ENCODE measurements at places on chromosomes 6 and 20.

DNA sequence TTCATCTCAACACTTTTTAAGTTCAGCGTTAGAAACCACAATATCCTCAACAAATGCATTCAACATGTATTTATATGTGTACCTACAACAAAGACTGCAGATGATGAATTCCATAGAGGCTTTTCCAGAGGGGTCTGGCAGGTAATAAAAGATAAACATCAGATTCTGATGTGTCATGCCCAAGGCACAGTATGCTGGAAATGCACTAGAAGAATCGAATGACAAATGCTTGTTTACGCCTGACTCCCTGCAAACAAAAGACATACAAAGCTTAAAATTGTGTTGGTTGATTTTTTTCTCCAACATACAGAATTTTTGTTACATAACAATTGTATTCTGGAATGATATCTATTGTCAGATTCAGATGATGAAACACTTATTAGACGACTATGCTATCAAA lies at the start of gene LGSN:
Gene LGSN, minus strand, starts transcription at position 45 of the 400 bp plus-strand sequence. Its CDS starts 40 bp downstream, at position 5.
- DNase-seq = no peak

DNA sequence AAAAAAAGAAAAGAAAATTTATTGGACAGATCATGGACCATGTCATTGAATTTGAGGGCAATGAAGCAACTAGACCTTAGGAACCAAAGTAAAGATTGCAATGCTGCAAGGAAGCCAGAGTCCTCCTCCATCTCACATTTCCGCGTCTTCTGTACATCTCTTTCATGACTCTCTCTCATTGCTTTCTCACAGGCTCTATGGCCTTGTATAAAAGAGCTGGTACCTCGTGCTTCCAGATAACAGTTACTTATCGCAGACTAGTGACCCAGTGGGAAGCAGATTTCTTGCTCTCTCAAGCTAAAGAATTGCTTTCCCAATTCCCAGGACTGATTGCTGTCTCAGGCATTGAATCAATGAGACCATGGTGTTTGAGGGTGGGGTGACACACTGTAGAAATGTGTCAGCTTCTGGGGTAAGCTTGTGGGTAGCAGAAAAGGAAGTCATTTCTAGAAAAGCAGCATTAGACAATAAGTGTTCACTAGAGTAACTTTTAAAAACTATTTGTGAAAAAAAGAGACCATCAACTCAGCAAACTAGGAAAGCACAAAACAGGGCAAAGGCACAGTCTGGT lies 635.3 kb downstream of the UTRN start:
- no peak for DNase-seq

DNA sequence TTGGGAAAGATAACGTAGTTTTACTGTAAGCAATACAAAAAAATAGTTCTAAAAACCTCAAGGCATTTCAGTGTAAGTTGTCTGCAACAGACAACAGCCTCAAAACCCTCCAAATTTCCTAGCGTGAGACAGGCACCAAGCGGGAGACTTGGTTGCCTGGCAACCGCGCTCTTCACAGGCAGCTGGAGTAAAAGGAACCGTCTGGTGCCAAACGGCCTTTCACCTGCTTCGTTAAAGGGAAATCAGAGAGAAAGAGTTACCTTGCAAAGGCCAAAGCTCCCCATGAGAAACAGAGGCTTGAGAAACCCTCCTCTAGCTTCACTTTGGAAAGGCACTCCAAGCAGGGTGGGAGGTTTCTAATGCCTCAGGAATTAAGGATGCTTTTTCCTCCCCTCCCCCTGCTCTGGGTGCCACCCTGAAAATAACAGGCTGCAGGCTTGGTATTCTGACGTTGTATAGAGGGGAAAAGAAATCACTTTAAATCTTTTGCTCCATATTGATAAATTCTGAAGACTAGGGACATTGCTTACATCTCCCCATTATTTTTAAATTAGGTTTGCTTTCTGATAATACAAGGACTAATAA lies 129.7 kb upstream of the UFL1 start:
- DNase-seq = peak; percentile 40

GRCh38 chr6:6978731-6979130 lies 129.0 kb upstream of the RREB1 start:
- no peak for DNase-seq

- DNase-seq = no peak
Observed at GRCh38 chr6:97292671-97293070, 9.7 kb upstream of the MMS22L start.

DNA sequence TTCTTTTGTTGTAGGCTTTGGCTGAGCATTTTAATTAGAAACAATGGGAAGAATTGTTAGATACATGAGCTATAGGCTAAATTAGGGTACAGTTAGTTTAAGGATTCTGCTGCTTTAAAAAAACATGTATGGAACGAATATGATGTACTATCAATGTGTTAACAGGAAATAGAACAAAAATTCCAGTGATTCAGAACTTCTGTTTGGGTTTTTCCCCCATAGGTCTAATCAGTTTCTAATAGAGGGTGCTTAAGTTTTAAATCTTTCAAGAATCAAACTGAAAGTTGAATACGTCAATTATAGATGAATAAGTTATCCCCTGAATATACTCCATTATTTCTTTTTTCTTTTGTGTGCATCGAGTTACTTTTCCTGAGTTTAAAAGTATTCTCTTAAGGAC lies 1.9 kb downstream of the TAB2 start:
- peak; percentile 16 for DNase-seq

DNA sequence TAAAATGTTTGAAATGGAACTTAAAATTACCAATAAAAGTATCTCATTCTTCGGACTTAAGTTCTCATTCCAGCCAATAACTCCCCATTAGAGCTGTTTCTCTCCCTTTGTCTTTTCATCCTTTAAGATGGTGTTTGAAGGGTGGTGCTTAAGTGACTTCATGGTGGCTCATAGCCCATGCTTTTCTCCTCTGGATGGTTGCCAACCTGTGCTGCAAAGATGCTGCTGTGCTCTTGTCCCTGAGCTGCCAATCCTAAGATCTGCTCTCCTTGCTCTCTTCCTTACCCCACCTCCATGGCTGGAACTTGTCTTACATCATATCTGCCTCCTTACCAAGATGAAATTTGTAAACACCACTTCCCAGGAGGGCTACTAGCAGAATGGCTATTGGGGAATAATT lies 31.6 kb upstream of the PNRC1 start:
- DNase-seq = no peak

DNA sequence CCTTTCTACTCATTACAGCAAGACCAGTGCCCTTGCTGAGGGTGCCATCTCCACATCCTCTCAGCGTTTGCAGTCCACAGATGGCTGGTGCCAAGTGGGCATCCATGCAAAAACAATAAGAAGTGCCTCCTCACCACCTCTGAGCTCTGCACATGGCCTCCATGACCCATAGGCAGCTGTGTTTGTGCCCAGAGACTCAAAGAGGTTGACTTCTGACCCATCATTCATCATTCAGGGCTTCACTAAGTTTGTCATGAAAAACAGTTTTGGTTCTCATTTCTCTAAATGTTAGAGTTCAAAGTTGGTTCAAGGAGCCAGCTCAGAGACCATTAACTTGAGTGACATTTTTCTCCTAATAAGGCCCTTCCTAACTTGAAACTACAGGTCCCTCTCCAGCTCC lies 512.6 kb upstream of the MAP3K7 start:
- DNase-seq = no peak

DNA sequence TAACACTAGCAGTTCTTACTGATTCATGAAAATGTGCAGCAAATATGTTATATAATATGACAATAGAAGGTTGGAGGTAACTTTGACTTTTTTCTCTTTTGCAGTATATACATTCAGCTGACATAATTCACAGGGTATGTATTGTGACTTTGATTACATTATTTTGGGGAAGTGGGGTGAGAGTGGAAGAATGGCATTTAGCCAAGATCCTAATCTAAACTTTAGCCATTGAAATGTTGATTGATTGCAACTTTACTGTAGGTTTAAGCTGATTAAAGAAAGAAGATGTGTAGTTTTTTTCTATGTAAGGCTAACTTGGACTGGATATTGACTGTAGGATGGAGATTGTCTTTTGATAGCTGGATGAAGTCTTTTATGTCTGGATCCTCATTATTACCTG lies 46.0 kb downstream of the MAPK14 start:
- no peak for DNase-seq

GRCh38 chr6:166341977-166342348 lies 382 bp downstream of the SFT2D1 start:
- DNase-seq = no peak

DNA sequence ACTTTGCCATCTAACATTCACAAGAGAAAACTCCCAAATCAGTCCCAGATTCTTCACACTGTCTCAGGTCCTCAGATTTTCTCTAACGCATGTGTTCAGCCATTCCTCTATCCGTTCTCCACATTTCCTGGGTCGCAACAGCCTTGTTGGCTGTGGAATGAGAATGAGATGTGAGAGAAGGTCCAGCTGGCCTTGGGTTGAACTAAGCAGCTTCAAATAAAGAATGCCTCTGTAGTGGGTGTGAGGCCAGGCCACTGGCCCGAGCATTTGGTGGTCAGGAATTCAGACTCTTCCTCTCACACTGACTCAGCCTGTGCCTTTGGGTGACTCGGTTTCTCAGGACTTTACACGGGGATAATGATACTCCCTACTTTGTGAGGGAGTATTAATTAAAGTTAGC lies 73.8 kb upstream of the CCN6 start:
- DNase-seq = no peak

DNA sequence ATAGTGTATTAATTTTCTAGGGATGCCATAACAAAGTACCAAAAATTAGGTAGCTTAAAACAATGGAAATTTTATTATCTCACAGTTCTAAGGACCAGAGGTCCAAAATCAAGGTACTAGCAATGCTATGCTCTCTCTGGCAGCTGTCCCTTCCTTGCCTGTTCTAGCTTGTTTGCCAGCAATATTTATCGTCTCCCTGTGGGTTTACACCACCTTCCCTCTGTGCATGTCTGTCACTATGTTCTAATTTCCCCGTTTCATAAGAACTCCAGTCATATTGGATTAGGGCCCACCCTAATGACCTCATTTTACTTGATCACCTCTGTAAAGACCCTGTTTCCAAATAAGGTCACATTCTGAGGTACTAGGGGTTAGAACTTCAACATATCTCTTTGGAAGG lies 217.2 kb downstream of the IBTK start:
- no peak for DNase-seq

DNA sequence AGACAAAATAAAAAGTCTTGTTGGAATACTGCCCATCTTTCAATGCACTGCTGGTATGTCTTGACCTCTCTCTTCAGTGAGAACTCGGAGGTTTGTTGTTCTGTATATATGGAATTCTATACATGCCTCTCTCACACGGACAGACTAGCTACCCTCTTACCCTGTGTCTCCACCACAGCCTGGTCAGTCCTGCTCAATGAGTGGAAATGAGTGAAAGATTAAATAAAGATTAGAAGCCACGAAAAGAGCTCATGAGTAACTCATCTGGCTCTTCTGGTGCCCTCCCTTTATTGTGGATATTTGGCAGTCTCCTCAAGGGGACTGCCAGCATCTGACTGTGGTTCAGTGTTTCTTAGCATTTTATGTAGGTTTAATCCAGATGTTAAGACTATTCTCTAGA lies 262.8 kb upstream of the MAP3K7 start:
- DNase-seq = no peak

Measured in hippocampal formation (tissue), 2 donors.